ENCODE measurements at places on chromosomes 16 and 17.

GRCh38 chr16:23876256-23876896, 40.6 kb downstream of the PRKCB start:
- no peaks in the 10 kb centered on the region for H3K4me1 ChIP-seq
- no peak for DNase-seq

DNA sequence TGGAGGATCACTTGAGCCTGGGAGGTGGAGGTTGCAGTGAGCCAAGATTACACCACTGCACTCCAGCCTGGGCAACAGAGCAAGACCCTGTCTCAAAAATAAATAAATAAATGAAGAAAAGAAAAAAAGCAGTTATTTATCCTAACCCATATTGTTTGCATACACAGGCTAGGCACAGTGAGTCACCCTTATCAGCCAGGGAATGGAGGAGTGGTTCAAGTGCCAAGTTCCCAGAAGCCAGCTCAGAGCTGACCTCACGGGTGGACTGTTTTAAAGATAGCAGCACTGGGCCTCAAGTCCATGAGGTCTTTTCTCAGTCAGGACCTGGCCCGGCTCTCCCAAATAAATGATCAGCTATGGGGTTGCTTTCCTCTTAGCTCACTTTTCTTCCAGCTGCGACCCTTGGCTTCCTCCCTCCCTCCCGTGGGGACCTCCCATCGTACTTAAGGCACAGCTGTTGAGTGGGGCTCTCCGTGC, 22.6 kb upstream of the MGAT5B start:
- H3K27me3 ChIP-seq = peaks cover 30% of the 10 kb centered on the region
- no peak for DNase-seq
- H3K4me3 ChIP-seq = no peak overlapping the region
- no peaks in the 10 kb centered on the region for H3K36me3 ChIP-seq

GRCh38 chr16:55499951-55500529, 8.8 kb upstream of the LPCAT2 start:
- peak overlapping the region; percentile 33 for H3K27ac ChIP-seq
- peaks cover 63% of the 10 kb centered on the region for H3K4me1 ChIP-seq

DNA sequence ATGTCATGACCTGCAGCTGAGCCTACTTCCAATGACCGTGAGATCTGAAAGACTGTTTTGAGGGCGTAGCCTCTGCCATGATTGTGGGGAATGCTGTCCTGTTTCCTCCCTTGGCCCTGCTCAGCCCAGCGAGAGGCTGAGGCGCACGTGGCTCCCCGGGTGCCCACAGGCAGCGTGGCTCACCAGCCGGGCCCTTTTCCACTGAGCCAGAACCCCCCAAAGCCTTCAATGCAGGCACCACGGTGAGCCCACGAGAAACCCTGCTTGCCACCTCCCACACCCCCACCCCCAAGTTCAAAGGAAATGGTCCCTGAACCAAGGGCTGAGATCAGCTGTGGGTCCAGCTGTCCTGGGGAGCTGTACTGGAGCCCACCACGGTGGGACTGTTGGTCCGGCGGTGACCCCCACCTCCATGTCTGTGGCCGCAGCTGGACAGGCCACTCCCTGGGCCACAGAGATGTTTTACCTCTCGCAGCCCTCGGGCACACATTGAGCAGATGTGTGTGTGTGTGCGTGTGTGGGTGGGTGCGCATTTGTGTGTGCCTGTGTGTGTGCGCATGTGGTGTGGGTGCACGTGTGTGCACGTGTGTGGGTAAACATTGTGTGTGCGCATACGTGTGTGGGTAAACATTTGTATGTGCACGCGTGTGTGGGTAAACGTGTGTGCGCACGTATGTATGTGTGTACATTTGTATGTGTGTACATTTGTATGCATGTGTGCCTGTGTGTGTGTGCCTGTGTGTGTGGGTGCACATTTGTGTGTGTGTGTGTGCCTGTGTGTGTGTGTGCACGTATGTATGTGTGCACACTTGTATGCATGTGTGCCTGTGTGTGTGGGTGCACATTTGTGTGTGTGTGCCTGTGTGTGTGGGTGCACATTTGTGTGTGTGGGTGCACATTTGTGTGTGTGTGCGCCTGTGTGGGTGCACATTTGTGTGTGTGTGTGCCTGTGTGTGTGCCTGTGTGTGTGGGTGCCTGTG, 5.0 kb upstream of the MC1R start:
- peaks cover 37% of the 10 kb centered on the region for H3K36me3 ChIP-seq
- H3K27ac ChIP-seq = no peak overlapping the region
- peaks cover 28% of the 10 kb centered on the region for H3K4me1 ChIP-seq
- no peak overlapping the region for H3K4me3 ChIP-seq
- no peak for DNase-seq

- peaks cover 30% of the 10 kb centered on the region for H3K4me1 ChIP-seq
- H3K27me3 ChIP-seq = no peaks in the 10 kb centered on the region
- no peak for DNase-seq
- no peak overlapping the region for H3K4me3 ChIP-seq
- H3K36me3 ChIP-seq = no peaks in the 10 kb centered on the region
- H3K27ac ChIP-seq = peak overlapping the region; percentile 70
Observed at GRCh38 chr17:77128896-77129567, 11.7 kb upstream of the SEC14L1 start.
